ENCODE measurements at places on chromosomes 6 and 20. TPM values are rescaled to one million over a fixed set of nuclear protein-coding genes. Genes with fewer than 3 reads are reported as not detected.

DNA sequence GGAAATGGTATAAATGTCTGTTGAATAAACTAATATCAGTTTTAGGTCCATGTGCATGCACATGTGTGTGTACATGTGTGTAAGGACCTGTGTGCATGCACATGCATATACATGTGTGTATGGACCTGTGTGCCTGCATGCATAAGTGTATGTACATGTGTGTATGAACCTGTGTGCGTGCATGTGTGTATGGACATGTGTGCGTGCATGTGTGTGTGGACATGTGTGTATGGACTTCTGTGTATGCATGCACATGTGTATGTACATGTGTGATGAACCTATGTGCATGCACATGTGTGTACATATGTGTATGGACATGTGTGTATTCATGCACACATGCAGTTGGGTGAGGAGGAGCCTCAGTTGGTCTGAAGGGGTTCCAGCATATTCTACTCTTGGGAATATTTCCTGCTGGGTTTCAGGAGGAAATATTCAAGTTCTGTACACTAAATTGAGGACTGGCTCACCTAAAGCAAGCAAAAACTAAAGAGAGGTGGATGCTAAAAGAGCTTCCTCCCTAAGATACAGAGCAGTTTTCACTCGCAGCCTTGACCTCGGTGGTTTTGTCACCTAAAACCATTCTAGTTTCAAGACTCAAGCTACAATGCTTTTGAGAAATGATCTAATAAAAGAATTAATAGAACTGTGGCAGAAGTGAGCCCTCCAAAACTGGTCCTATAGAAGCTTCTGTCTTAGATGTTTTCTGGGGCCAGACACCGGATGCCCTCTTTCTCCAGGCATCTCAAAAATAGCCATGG lies 742.8 kb downstream of the MAFB start:
- no peak for DNase-seq

Gene PERP
- total RNA-seq, result 59.3 TPM

Gene DEFB119
- not detected for total RNA-seq

Gene SMLR1
- not detected for total RNA-seq

DNA sequence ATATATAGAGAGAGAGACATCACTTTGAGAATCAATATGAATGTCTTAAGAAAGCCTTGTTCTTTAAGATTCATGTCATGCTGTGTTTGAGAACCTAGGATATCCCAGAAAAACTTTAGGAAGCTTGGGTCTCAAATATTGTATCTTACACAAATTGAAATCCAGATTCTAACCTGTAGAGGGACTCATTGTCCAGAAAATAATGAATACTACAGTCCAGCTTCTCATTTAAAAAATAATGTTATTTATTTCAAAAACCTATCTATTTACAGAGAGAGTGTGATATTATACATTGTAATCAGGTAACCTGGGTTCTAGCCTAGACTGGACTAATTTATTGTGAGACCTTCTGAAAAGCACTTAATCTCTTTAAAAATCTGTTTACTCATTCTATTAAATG lies 4.2 kb downstream of the RFX6 start:
- no peak for DNase-seq

Gene MAN1A1
- 15.0 TPM for total RNA-seq

DNA sequence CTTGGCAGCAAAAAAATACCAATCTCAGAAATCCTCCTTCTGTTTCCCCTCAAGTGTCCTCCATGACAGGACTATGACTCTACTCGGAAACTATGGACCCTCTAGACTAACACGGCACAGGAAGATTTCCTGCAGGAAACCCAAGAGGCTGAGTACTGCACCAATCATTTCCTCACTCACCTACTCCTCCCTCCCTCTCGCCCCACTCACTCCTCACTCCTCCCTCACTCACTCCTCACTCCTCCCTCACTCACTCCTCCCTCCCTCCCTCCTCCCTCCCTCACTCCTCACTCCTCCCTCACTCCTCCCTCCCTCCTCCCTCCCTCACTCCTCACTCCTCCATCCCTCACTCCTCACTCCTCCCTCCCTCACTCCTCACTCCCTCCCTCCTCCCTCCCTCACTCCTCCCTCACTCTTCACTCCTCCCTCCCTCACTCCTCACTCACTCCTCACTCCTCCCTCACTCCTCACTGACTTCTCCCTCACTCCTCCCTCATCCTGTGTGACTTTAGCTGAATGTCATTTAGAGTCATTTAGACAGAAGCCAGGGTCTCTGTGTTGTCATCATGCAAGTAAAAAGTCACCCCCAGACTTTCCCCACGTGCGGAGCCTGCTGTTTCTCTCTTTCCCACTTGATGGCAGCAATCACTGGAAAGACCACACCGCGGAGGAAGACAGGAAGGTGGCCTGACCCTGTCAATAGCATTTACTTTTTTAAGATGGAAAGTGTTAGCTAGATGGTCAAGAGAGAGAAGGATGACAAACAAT lies 226.8 kb upstream of the PDE10A start:
- no peak for DNase-seq

Gene SEC23B
- 15.4 TPM for total RNA-seq

DNA sequence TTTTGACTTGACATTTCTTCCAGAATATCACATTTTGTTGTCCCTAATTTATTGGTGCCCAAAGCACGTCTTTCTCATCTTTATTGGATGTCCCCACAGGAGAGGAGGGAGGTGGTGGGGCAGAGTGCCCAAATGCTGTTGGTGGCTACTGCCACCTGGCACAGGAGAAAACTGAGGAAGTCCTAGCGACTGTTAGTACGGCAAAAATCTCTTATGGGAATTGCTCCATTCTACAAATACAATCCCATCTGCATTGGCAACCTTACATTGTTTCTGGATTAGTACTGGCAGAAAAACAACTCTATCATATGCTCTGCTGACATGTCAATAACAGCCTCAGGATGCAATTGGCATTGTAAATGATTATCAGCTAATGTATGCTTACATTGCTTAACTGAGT lies 235.4 kb upstream of the IRAK1BP1 start:
- DNase-seq, result no peak

GRCh38 chr6:83190626-83191025 lies 2.4 kb downstream of the PGM3 start:
- DNase-seq, result no peak

GRCh38 chr6:108454356-108454755 lies 106.4 kb upstream of the FOXO3 start:
- DNase-seq, result no peak

DNA sequence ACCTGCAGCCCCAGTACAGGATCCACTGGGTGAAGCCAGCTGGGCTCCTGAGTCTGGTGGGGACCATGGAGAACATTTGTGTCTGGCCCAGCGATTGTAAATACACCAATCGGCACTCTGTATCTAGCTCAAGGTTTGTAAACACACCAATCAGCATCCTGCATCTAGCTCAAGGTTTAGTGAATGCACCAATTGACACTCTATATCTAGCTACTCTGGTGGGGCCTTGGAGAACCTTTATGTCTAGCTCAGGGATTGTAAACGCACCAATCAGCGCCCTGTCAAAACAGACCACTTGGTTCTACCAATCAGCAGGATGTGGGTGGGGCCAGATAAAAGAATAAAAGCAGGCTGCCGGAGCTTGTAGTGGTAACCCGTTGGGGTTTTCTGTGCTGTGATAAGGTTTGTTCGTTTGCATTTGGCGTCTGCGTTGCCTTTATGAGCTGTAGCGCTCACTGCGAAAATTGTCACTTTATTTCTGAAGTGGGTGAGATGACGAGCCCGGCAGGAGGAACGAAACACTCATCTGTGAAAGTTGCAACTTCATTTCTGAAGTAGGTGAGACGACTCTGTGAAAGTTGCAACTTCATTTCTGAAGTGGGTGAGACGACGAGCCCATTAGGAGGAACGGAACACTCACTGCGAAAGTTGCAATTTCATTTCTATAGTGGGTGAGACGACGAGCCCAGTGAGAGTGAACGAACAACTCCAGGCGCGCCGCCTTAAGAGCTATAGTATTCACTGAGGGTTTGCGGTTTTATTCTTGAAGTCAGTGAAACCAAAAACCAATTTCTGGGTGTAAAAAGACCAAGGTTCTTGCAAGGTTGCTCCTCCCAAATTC lies 31.1 kb downstream of the SERPINB6 start:
- DNase-seq, result no peak

DNA sequence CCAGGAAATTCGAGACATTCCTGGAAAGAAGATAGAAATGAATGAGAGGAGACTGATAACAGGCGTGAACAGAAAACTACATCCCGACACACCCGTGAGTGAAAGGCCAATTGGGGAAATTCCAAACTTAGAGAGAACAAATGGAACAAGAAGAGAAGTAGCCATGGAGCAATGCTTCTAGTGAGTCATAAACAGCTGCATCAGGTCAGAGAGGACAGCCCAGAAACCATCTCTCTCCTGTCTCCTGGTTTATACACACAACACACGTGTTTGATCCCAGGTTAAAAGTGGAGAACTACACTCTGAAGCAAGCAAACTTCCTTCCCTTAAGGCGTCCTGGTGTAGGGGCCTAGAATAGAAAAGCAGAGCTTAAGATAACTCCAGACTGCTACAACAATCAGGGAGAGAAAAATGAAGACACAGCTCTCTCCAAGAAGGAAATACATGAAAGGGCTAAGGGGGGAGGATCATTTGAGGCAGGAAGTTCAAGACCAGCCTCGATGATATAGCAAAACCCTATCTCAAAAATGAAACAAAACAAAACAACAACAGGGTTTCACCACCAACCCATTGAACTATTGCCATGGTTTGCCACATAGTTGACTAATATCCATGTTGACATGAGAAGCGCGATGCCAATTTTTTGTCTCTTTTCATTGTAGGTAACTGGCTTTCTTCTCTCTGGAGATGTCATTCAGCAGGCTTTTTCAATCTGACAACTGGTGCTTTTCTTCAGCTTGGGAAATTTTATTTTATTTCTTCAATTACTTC lies 26.9 kb downstream of the NRN1 start:
- DNase-seq, result no peak
